ENCODE measurements at places on chromosomes 2 and 18.

GRCh38 chr18:79566771-79567431, 112.7 kb upstream of the CTDP1 start:
- no peak for DNase-seq

DNA sequence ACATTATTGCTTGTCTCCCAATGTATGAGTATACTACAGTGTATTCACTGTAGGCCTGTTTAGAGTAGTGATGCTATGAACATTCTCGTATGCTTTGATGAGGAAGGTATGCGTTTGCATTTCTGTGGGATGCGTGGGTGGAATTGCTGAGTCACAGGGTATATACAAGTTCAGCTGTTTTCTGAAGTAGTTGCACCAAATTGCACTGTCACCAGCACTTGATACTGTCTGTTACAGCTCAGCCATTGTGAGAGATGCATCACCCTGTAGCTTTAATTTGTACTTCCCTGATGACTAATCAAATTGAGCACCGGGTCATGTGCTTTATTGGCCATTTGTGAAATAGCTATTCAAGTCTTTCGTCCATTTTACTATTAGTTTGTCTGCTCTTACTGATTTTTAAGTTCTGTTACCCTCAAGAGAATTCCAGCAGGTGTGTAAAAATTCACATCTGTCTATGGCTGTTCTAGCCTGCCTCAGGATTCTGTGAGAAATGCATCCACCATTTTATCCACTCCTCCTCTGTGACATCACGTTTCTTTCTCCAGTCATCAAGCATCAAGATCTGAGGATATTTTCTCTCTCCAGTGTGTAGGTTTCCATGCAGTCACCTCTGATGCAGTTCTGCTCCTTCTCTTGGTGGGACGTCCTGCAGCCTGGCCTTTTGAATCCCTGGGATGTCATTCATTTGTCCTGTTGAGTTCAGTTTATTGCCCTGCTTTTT, 72.5 kb downstream of the DGKD start:
- peak; percentile 94 for DNase-seq

DNA sequence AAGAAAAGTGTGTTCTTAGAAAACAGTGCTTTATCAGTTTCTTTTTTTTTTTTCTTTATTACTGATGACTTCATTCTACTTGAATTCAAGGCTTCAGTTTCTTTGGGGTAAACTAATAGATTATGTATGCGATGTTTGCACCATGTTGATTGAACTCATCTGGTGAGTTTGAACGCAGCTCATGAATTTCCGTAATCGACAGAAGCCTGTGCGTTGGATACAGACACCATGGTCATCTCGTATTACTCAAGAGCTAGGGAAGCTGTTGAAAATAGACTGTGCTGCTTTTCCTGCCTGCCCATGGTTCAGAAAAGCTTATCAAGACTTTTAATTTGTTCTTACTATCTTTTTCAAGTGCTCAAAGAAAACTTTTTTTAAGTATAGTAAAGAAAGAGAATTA, 185.5 kb upstream of the NRP2 start:
- DNase-seq: no peak

- DNase-seq: peak; percentile 60
Measured at GRCh38 chr2:165469417-165469816, at the start of gene CSRNP3. Gene CSRNP3, plus strand, starts transcription at chr2:165469698. Its CDS starts 125,368 bp downstream, at chr2:165595066.

DNA sequence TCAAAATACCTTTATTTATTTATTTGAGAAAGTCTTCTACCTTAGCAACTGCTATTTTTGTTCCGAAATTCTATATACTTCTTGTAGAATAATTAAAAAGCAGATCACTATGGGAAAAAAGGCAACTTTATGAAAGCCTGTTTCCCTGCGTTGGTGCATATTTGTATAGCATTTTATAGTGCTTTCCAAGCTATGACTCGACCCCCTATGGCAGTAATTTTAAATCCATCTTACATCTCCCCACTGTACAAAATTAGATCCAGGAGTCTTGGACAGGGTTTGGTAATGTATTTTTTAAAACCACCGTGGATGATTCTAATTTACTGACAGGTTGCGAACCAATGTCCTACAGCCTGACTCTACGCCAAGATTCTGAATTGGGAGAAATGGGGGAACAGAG, 10.1 kb downstream of the TANK start:
- DNase-seq: no peak

DNA sequence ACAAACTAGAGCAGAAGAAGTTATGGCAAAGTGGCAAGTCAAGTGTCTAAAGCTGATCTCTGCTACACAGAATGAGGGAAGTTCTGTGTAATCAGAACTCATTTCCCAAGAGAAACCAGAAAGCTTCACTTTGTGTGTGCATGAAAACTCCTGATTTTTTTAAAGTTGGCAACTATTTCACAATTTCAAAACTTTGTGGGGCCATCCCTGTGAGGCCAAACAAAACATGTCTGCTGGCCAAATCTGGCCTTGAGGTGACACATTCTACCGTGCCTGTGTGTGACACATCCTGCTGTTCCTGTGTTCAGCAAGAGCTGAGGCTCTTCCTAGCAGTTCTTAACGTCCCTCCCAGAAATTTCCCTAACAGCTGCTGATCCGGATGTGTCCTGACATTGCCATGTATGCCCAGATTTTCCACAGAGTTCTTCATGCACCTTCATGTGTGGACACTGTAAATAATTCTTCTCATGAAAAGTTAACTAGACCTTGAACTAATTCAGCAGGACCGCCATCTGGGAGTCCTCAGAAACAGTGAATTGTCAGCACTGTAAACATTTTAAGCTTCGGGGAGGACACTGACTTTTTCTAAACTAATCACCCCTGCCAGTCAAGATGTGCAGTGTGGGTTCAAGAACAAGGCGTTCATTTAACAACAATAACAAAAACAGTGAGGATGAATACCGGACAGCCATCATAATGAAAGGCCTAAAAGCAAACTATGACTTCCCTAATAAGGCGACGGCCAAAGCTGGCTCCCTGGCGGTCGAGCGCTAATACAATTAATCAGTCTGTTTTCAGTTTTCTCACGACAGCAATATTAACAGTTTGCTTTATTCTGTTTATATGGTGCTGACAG, 99.0 kb downstream of the PLEKHM3 start:
- DNase-seq: peak; percentile 15

- DNase-seq: no peak
Measured at GRCh38 chr2:225056330-225057073, 14.2 kb upstream of the DOCK10 start.

- DNase-seq: no peak
Measured at GRCh38 chr2:134338208-134338607, 84.3 kb downstream of the MGAT5 start.

DNA sequence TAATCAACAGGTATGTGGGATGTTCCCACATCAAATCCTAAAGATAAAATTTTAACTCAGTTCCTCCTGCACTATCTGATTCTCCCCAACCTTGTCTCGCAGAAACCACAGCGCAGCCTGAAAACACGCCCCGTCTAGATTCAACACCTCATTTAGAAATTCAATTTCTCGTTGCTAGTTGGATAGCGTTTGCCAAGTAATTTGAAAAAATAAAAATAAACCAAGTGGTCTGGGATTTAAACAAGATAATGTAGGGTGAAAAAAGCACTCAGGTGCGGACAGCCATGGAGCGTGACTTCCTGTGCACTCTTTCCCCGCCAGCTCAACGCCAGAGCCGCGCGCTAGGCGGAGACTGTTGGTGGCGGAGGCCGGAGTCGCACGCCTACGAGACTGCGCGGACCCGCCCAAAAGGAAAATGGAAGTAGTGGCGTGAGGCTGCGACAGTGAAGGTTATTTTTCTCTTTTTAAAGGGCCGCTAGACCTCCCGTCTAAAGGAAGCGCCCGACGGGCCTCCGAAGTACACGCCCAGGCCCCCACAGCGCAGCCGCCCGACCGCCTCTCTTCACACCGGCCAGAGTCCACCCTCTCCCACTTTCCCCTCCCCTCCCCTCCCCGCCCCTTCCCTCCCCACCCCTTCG, 615 bp upstream of the CCNT2 start:
- no peak for DNase-seq

DNA sequence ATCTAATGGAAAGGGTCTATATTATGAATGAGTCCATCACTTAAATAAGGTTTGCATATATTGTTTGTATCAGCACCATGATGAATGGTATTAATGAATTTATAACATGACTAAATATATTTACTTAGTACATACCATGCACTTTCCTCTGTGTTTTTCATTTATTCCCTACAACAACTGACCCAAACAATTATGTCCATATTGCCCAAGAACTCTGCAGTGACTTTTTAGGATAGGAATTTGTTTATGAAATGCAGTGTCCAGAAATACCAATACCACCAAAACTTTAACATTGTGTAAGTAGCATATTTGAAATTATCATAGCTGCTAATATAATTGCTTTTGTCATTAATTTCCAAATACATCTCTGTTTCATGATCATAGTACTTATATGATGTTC, 119.7 kb downstream of the WDR7 start:
- DNase-seq: no peak

GRCh38 chr18:55448420-55448819, 139.6 kb downstream of the TCF4 start:
- DNase-seq: no peak

GRCh38 chr2:227125506-227125905, 38.5 kb downstream of the COL4A4 start:
- DNase-seq: no peak

GRCh38 chr18:62164855-62165487, 21.9 kb downstream of the PIGN start:
- DNase-seq: no peak

DNA sequence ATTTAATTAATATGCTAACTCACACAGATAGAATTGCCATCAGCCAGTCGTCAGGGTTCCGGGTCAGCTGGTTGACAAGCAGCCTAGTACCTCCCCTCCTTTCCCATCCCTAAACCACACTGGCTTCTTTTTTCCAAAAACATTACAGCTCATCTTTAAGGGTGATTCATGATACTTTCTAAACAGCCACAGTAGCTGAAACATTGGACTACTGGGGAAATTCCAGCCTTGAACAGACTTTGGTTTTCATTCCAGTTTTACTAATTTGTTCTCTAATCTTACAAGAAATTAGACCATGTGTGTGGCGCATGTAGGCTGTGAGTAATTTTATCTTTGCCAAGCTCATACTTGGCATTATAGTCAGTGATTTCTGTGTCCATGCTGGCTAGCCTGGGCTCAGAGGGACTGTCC, 110.8 kb downstream of the FMNL2 start:
- DNase-seq: peak; percentile 87

DNA sequence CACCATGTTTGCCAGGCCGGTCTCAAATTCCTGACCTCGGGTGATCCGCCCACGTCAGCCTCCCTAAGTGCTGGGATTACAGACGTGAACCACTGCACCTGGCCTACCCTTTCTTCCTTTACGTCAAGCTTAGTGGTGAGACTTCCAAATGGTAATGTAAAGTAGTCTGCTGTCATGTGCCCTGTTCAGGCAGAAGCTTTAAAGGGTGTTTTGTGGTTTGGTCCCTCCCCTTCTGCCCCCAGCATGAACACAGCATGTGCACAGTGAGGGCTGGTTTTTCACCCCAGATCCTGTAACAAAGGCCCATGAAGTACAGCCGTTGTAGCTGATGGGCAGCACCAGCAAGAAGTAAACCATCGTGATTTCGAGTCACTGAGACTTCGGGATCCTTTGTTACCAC, 2.7 kb upstream of the DTYMK start:
- DNase-seq: no peak

DNA sequence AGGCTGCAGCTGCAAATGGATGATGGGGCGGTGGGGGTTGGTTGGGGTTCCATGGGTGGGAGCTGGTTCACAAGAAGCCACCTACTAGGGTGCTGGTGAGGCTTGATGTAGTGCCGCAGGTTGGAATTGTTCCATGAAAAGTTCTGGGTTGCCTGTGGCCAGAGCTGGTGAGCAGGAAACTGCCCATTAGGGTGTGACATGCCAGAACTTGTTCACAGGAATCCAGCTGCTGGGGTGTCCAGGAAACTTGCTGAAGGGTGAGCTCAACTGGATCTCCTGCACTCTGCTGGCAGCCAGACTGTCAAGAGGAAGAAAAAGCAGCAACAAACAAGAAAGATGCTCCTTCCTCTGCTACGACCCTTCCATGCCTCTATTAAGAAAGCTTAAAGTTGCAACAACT, 48.8 kb downstream of the MAP3K20 start:
- DNase-seq: no peak

DNA sequence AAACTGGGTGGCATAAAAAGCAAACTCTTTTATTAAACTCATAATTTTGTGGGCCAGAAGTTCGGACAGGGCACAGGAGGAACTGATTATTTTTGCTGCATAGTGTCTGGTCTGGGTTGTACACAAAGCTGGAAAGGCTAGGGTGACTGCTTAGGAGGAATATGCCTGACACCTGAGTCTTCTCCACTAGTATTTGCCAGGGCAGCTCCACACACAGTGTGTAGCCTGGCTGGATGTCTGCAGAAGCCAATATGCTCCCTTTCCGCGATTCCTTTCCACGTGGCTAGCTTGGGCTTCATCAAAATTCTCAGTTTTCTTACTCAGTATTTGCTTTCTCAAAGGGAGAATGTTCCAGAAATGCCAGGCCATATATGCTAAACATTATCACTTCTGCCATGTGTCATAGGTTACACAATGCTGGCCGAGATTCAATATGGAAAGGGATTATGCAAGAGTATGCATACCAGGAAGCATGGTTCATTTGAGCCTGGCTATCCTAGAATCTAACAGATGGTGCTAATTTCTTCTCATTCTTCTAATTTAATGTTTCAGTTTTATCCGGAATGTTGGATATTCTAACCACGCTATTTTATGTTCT, 142.7 kb upstream of the DOK6 start:
- no peak for DNase-seq

- no peak for DNase-seq
Measured at GRCh38 chr2:134694411-134694810, 24.4 kb downstream of the TMEM163 start.

DNA sequence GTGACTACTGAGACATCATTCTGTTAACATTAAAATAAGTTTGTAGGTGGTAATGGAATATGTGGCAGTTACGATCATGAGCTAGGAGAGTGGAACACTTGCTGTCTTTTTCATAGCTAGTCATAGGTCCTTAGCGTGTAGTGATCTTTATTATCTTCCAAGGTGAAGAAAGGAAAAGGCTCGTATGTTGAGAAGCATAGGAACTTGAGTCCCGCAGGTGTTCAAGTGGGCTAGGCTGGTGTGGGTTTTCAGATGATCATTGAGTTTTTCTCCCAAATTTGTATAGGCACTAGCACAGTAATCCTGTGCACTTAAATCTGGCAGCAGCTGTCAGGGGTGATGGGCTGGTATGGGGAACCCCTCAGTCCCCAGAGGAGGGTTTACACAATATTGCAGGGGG, 10.9 kb downstream of the SLC20A1 start:
- no peak for DNase-seq

DNA sequence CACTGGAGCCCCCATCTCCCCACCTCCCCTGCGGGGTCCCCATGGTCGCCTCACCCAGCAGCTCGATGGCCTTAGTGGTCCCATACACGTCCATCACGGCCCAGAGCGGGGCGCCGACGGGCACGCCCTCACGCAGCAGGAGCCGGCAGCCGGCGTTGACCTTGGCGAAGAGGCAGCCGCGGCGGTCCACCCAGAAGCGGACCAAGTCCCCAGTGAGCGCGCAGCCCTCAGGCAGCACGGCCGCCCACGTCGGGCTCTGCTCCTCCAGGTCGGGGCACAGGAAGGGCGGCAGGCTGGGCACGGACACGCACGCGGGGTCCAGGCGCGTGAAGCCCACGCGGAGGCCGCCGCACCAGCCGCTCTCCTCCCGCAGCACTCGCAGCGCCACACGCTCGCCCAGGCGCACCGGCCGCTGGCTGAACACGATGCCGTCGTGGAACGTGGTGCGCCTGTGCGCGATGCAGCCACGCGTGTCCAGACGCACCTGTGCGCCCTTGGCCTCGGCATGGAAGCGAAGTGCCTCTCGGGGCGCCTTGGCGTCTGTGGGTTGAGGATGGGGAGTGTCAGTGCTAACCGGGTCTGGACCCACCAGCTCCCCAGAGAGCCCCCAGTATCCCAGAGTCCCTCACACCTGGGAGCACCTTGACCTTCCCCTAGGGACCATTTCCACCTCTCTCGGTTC, 4.6 kb downstream of the NEURL3 start:
- no peak for DNase-seq
